ENCODE measurements at places on chromosomes 11 and 22. TPM values are rescaled to one million over a fixed set of nuclear protein-coding genes. Genes with fewer than 3 reads are reported as not detected.

ADSL gene
- 140 TPM for total RNA-seq

MRGPRE gene
- total RNA-seq = not detected

RCOR2 gene
- 4.2 TPM for total RNA-seq

APOL3 gene
- not detected for total RNA-seq

WBP2NL gene
- total RNA-seq = 1.2 TPM

GAL gene
- 37.1 TPM for total RNA-seq

LINC01488 gene
- total RNA-seq = not detected

NUDT8 gene
- 6.9 TPM for total RNA-seq

CDC42EP1 gene
- 43.7 TPM for total RNA-seq

SHANK2 gene
- total RNA-seq = 5.3 TPM

PKDREJ gene
- total RNA-seq = not detected

MS4A6E gene
- not detected for total RNA-seq

IL17RA gene
- total RNA-seq = 3.4 TPM

LRRC10B gene
- not detected for total RNA-seq

ACTN3 gene
- total RNA-seq = not detected

MS4A3 gene
- not detected for total RNA-seq

TYR gene
- not detected for total RNA-seq

MB gene
- total RNA-seq = 0.10 TPM

KCNJ5 gene
- total RNA-seq = not detected

PCNX3 gene
- 13.8 TPM for total RNA-seq

MUC2 gene
- total RNA-seq = not detected

UBTFL1 gene
- not detected for total RNA-seq

CLP1 gene
- 11.0 TPM for total RNA-seq

RNF26 gene
- 6.1 TPM for total RNA-seq

DNA sequence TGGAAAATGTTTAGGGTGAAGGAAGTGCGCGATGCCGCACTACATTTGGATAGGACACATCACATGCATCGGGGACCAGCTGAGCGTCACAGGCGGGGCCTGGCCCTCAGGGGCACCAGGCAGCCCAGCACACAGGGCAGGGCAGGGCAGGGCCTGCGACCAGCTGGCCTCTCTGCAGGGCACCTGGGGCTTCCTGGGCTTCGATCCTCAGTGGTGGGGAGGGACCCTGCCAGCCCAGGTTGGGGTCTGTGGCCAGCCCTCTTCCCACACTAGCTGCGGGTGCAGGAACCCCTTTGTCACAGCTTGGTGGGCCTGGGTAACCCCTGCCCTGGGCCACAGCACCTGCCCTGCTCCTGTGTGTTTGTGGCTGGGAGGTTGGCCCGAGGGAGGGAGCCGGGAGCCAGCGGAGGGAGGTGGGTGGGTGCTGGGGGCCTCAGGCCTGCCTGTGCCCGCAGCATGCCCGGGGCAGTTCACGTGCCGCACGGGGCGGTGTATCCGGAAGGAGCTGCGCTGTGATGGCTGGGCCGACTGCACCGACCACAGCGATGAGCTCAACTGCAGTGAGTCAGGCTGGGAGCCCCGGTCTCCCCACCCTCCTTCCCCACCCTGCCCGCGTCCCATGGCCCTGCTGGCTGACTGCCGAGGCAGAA, 37.9 kb downstream of the ST14 start:
- no peak for DNase-seq

GRCh38 chr11:26696330-26696729, 25.5 kb downstream of the SLC5A12 start:
- DNase-seq = no peak

DNA sequence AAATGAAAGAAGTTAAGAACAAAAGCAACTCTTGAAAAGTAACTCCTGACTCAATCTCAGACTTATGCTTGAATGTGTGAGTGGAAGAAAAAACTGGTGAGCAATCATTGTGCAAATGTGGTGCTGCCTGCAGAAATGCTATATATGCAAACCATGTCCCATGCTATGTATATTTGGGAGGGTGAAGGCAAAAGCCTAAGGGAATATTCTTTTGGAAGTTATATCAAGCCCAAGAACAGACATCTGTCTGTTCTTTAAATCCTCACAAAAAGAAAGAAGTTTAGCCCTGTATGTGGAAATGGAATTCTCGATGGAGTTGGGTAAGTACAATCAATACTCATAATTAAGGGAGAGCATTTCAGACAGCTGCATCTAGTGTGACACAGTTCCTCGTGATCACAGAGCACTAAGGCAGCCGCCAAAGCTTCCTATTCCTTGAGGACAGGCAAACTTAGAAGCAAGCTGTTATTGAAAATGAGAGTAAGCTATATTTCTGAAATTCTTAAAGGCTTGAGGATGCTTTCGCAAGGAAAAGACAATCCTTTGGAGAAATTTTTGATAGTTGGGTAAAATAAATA, 406.5 kb upstream of the CHORDC1 start:
- no peak for DNase-seq

GRCh38 chr11:130615561-130615960, 167.1 kb downstream of the ADAMTS15 start:
- no peak for DNase-seq

- DNase-seq = no peak
Measured at GRCh38 chr11:63491240-63491587, 247 bp upstream of the PLAAT5 start.

- DNase-seq = no peak
Measured at GRCh38 chr11:19646308-19646707, 66.3 kb upstream of the NAV2 start.

DNA sequence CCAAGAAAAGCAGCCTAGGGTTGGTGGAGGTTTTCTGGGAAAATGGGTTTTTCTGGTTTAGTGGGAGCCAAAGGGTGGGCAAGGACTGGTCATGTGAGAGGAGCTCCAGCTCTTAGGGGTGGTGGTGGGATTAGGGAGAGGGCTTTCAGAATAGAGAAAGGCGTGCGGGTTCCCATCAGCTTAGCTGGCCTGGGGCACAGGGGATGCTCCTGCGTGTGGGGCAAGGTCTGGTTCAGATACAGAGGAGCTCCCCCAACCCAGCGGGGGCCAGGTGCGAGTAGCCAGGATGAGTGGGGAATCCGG, 644 bp downstream of the TMEM134 start:
- no peak for DNase-seq

DNA sequence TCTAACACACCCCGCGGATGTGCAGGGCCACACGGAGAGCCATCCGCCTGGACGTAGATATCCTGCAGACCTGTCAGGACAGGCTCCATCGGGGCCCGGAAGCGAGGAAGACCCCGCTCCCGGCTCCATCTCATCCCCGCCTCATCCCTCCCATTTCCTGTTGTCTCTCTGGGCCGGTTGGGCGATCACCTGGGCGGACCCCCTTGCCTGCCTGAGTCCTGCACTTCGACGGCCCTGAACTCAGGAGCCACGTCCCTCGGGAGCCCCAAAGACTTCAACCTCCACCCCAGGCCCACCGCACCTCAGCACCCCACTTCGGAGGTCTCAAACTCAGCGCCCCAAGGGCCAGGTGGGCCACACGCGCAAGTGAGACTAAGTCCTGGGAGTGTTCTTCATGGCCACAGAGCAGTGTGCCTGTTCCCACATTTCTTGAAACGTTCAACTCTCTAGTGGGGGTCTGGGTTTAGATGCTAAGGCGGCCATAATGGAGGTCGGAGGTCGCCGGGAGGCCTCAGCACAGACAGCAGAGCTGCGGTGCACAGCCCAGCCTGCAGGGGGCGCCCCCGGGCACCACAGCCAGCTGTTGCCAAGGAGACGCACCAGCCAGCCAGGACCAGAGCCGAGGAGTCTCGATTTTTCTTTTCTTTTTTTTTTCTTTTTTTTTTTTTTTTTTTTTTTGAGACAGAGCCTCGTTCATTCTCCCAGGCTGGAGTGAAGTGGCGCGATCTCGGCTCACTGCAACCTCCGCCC, 26.0 kb upstream of the FADD start:
- peak; percentile 25 for DNase-seq

- DNase-seq = no peak
Measured at GRCh38 chr22:19509923-19510322, 14.3 kb downstream of the CLDN5 start.

GRCh38 chr11:113253406-113253805, 61.0 kb upstream of the TTC12 start:
- no peak for DNase-seq

GRCh38 chr22:48088926-48089536, 1326.6 kb downstream of the TBC1D22A start:
- DNase-seq = no peak

DNA sequence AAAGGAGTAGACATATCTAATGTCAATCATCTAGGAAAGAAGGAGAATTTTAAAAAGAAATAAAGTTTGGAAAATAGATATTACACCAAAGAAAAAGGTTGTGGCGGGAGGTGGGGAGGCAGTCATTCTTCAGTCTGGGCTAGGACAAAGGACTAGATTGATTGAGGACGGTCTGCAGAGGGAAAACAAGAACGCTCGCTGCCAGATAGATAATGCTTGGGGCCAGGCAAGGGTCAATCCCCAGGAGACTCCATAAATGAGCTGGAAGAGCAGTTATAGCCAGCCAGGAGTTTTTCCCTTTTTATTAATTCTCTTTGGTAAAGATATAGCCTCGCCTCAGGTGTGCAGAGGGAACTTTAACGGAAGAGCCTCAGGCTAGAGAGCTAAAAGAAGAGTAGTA, 6.3 kb downstream of the TRPC6 start:
- DNase-seq = no peak

- no peak for DNase-seq
Measured at GRCh38 chr11:12184699-12185098, 74.3 kb downstream of the MICAL2 start.

- DNase-seq = peak; percentile 94
Measured at GRCh38 chr11:43920598-43921419, 21.6 kb upstream of the C11orf96 start.

DNA sequence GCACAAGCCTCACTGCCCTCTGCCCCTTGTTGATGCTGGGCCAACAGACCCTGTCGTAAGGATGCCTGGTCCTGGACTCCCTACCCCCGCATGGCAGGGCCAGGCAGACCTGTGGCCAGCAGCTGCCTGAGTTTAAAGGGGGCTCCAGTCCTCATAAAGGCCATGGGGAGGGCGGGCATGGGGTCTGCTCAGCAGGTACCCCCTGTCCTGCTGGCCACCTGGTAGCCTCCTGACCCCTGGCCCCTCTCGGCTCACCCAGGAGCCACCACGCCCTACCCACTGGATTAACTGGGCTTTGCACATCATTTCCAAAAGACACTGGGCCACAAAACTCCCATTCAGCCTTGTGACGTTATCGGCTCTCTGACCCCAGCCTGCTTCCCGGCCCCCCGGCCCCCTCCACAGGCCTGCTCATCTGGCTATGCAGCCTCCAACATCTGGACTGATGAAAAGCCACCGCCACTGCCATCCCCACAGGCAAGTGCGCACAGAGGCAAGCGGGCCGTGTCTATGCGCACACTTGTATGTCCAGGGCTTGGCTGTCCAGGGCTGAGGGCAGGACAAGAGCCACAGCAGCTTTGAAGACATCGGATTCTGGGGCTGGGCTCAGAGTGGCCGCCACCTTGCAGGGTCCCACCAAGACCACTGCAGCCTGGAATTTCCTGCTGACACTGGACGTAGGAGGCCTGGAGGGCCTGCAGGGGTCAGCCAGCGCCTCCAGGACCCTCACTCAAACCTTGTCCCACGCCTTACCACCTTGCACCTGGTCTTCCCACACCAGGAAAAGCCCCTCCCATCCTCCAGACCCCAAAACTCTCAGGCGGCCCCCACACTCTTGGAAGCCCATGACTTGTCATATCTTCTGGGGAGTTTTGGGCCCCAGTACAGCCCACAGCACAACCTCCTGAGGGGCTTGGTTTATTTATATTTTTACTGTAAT, 48.7 kb downstream of the IGF2 start:
- DNase-seq = no peak

DNA sequence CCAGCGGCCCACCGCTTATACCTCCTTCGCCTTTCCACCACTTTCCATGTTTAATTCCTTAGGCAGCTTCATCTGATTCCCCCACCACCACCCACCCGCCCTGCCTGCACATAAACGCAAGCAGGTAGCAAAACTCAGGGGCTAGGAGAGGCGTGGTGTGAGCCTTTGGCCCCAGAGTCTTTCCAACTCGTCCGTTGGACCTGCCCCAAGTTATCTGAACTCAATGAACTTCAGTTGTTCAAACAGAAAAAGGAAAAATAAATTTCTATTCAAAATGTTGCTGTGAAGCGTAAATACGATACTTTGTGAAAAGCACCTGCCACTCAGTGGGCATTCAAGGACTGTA, 814 bp upstream of the CDON start:
- DNase-seq = no peak

GRCh38 chr11:58912124-58912523, 27.2 kb upstream of the GLYATL1 start:
- no peak for DNase-seq

DNA sequence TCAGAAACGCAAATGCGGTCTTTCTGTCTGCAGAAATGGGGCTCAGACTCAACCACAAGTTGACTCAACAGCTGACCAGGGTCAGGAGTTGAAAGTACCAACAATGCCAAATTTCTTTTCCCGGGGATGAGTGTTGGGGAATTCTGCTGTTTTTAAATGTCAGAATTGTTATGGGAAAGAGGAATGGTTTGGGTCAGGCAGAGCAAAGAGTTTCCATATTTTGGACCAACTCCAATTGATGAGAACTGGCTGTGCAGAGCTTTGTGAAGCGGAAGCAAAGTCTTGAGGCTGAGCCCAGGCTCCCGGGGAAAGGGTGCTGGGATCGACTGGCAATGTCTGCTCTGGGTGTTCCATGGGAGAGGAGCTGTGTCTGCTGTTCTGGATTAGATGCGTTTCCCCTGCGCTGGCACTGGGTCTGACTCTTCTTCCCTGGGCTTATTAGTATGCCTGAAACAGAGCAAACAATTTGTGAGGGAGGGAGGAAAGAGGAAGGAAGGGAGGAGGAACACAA, 36.2 kb downstream of the TXN2 start:
- no peak for DNase-seq

- DNase-seq = no peak
Measured at GRCh38 chr22:18042685-18043084, 18.3 kb upstream of the MICAL3 start.

- no peak for DNase-seq
Measured at GRCh38 chr11:114440121-114440860, 1.0 kb downstream of the REXO2 start.

- no peak for DNase-seq
Measured at GRCh38 chr22:33443683-33444082, 385.5 kb upstream of the SYN3 start.

GRCh38 chr11:69524991-69525411, 43.5 kb downstream of the LINC01488 start:
- no peak for DNase-seq

DNA sequence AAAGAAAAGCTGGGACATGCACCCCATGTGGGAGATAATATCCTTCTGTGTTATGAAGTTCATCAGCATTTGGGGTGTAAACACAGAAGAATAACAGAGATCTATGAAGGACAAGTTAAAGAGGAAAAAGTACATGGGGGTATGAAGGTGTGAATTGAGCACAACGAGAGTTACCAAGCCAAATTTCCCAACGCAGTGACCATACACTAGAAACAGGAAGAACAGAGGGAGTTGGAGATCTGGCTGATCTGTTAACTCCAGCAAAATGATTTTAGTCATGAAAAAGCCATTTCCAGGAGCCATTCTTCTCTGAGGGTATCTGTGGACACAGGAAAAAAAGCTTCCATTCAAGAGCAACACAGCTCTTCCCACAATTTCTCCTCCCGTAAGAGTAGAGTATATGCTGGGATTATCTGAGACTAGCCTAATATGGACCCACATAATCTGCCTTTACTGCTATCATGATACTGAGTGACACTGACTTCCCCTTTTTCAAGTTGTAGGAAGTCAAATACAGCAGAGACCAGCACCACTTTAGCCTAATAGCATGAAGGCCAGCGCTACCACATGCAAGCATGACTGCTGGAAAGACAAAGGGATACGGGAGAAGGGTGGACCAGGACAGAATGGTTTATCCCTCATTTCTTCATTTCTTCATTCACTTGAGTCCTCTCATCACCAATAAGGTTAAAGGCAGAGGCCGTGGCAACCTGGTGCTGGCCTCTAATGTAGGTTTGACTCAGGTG, 19.6 kb upstream of the OR8D2 start:
- DNase-seq = no peak

Measured in NCI-H460 (cell line).